Fibroblast of upper back skin (primary cell): ENCODE measurements at places on chromosomes 13 and 19.

- no peak for DNase-seq
These were observed 90.1 kb downstream of the FOXO1 start for GRCh38 chr13:40576369-40576768.

GRCh38 chr13:85974608-85975366 lies 175.6 kb upstream of the SLITRK6 start:
- peak; percentile 21 for DNase-seq

DNA sequence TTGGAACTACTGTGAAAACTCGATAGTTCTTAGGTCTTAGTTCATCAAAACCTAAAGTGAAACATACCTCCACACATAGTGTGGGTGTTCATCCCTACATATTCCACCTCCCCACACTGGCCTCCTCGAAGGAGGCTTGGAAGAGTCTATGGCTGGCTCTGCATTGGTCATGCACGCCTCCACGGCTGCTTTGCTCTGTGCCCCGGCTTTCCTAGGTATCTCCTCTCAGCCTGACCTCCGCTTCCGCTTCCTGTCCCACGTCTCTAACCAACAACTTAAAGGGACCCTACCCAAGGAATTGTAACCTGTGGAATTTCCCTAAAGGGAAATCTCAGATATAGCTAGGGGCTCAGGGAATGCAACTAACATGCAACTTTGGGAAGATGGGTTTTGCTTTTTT lies 79.7 kb upstream of the MBNL2 start:
- no peak for DNase-seq

DNA sequence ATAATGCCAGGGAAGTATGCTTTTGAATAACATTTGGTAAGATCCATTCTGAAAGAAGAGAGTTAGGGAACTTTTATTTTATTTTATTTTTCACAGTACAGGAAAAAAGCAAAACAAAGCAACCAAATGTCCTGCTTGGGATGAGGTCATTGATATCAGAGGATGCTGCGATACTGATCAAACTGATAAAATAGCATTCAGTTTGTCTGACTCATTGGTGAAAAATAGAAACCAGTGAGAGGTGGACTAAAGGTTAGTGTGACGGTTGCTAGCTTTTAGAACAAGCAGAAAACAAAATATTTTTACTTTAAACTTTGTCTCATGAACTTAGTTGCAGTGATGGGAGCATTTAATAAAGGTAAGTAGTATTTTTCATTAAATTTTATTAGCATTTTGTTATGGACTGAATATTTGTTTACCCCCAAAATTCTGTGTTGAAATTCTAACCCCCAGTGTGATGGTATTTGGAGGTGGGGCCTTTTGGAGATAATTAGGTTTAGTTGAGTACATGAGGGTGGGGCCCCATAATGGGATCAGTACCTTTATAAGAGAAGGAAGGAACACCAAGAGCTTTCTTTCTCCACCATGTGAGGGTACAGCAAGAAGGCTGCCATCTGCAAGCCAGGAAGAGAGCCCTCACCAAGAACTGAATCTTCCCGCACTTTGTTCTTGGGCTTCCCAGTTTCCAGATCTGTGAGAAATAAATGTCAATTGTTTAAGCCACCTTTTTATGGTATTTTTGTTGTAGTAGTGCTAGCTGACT lies 37.3 kb downstream of the ITGBL1 start:
- peak; percentile 23 for DNase-seq

DNA sequence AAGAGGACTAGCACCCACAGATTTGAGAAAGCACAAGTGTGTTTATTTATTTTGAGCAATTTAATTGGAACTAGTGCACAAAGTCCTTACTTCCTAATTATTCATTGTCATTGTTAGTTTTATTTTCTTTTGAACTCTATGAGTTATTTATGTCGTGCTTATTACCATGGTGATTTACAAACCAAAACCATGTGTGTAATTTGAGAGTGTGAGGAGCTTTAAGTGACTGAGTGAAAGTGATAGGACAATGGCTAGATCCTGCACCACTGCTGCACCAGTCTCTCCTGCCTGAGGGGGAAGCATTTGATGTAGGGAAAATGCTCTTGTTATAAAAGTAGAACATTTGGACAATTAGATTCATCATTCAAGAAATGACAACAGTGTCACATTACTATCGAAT lies 172.3 kb upstream of the KLF12 start:
- DNase-seq, result peak; percentile 35

DNA sequence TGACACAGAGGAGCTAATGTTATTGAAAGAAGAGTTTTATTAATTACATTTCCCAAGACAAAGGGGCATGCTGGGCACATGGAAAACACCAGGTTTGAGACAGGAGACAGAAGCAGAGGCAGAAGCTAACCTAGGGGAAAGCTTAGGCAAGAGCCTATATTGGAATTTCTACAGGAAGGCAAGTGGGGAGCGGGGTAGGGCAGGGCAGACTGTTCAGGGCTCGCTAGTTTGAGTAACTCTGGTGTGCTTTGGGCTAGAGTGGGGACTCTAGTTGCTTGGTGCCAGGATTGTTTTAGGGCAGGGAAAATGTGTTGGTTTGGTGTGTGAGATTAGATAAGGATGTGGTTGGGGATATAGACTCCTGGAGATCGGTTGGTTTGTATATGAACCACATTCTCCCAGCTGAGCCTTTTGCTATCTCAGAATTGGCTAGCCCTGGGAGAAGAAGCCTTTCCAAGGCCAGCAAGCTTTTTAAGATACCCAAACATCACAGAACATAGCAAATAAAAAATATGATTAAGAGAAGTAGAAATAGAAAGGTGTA lies 8.4 kb upstream of the UFM1 start:
- DNase-seq, result no peak

GRCh38 chr19:54477650-54478049 lies 4.6 kb upstream of the CDC42EP5 start:
- DNase-seq, result no peak

GRCh38 chr13:44809190-44809589 lies 180.1 kb downstream of the NUFIP1 start:
- DNase-seq, result no peak

DNA sequence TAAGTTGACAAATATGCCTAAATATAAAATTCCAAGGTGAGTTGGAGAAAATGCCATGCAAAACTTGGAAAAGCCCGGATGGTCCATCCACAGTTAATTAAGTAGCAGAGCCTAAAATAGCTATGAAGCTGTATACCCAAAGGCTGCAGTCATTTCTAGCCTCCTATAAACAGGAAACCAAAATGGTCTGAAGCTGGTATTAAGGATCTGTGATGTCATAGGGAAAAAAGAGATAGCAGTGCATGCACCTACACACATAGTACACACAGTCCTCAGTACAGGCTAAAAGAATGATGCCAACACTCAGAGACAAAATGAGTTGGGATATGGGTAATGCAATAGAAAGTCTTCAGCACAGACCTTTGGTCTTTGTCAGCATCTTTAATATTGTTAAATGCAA lies 736.9 kb downstream of the EFNB2 start:
- DNase-seq, result no peak

DNA sequence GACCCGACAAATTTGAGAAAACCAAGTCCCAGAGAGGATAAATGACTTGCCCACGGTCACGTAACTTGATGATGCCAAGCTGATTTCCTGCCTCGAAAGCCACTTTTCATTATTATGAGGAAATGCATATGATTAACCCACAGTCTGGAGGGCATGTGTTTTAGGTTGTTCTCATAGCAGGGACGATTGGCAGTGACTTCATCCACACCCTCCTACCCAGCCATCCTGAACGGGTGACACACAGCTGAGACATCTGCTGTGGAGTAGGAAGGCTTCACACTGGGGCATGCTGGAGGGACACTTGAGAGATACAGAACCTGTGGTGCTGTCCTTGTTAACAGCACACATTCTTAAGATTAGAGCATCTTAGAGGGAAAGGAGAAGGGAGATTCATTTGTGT lies 65.4 kb upstream of the WDFY2 start:
- no peak for DNase-seq

GRCh38 chr19:48551437-48552302 lies at the start of gene SULT2B1:
Gene SULT2B1, plus strand, starts transcription at chr19:48552172. Its CDS starts 81 bp downstream, at chr19:48552253.
- DNase-seq, result no peak

GRCh38 chr13:99390601-99391000 lies 83.4 kb upstream of the GPR183 start:
- DNase-seq, result no peak

- DNase-seq, result no peak
These were observed 764 bp downstream of the MIR17HG start for GRCh38 chr13:91347996-91348905.

DNA sequence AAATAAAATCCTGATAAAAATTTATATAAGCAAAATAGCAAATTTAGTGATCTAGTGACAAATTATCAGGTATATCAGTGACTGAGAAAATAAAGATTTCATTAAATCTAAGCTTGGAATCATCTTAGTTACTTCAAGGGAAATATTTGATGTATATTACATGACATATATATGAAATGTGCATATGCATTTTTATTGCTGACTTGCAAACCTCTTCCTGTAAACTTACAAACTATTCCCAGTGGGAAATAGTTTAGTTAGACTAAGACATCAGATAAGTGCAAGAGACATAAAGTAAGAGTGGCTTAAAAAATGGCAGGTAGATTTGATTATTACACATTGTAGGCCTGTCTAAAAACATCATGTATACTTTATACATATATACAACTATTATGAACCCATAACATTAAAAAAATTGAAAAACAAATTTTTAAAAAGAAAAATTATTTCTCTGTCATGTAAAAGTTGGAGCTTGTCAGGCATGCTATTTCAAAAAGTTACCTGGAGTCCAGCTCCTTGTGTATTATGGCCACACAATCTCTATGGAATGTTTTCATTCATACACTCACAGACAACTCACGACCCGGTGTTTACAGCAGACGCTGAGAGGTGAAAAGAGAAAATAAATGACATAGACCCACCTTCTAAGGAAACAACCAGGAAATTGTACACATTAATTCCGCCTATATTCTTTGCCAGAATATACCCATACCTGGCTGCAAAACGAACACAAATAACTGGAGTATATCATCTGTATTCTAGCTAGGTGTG lies 724.5 kb downstream of the SLITRK6 start:
- no peak for DNase-seq

DNA sequence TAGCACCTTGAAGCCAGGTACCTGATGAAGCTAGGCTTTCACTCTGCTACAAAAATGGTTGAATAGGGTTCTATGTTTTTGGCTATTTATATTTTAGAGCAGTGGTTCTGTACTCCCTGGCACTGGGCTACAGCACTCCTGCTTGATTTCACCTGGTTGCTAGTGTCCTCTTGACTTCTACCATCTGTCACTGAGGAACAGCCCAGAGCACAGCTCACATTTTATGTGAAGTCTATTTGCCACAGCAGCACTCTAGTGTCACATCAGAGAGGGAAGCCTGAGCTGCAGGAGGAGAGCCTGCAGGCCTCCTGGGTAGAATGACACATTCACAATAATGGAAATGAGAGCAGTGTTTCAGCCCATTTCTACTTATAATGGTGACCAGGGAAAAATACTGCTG lies 184.2 kb downstream of the ZNF486 start:
- no peak for DNase-seq

GRCh38 chr19:30406220-30407067 lies 34.3 kb downstream of the ZNF536 start:
- peak; percentile 17 for DNase-seq

- peak; percentile 73 for DNase-seq
These were observed 7.2 kb downstream of the AXL start for GRCh38 chr19:41226053-41226873.
